ENCODE measurements at places on chromosomes 4 and X. TPM values are rescaled to one million over a fixed set of nuclear protein-coding genes. Genes with fewer than 3 reads are reported as not detected.

DNA sequence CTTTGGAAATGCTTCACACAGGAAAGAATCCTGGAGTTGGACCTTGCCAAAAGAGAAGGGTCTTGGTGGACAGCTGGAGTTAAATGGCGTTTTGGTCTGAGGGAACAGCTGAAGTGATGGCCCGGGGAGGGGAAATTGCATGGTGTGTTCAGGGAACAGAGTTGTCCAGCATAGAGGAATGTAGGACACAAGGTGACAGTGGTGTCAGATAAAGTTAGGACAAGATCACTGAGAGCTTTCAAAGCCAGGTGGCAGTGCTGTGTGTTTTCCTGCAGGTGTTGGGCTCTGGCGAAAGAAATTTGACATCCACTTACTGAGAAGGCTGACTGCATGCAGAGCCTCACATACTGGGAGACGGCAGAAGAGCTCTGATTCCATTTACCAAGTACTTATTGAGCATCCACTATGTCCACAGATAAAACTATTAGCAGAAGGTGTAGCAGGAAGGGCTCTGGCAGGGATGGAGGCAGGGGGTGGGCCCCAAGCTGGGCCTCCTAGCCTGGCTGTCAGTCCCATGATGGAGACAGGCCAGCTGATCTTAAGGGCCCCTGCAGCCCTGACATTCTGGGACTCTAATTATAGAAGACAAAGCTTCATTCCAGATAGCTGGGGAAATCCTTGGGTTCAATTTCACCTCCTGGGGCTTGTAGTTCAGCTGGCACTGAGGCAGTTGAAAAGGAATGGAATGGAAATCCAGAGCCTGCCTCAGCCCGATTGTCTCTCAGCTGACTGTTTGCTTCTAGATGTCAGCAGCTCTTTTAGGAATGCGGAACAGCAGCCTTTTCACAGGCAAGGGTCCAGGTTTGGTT lies 150.2 kb upstream of the MAMLD1 start:
- DNase-seq, result no peak
- H3K27ac ChIP-seq, result no peak overlapping the region

GRCh38 chrX:19955306-19955705 lies 35.6 kb downstream of the BCLAF3 start:
- no peak for DNase-seq
- H3K4me3 ChIP-seq, result no peak overlapping the region
- peaks cover 7% of the 10 kb centered on the region for H3K27me3 ChIP-seq
- H3K4me1 ChIP-seq, result no peaks in the 10 kb centered on the region
- no peak overlapping the region for H3K27ac ChIP-seq

DNA sequence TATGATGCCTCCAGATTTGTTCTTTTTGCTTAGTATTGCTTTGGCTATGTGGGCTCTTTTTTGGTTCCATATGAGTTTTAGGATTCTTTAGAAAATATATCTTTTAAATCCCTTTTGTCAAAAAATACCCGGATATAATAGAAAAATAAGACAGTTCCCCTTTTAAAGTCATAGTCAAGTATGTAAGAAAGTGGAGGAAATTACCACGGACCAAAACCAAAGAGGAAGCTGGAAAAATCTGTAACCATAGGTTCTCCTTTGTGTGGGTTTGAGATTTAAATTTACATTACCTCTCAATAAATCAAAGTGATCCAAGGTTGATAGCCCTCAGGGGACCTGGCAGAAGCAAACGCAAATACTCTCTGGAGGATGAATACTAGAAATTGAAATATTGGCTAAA lies 58.3 kb upstream of the PACRGL start:
- H3K27ac ChIP-seq, result no peak overlapping the region
- H3K36me3 ChIP-seq, result no peaks in the 10 kb centered on the region
- H3K4me3 ChIP-seq, result no peak overlapping the region
- DNase-seq, result no peak
- no peaks in the 10 kb centered on the region for H3K4me1 ChIP-seq

- no peaks in the 10 kb centered on the region for H3K27me3 ChIP-seq
- H3K36me3 ChIP-seq, result no peaks in the 10 kb centered on the region
- H3K4me3 ChIP-seq, result no peak overlapping the region
These were observed 301.2 kb downstream of the BMPR1B start for GRCh38 chr4:95058991-95059390.

GRCh38 chrX:74286950-74287740 lies 16.8 kb upstream of the ZCCHC13 start:
- no peak overlapping the region for H3K4me3 ChIP-seq
- H3K27me3 ChIP-seq, result no peaks in the 10 kb centered on the region
- H3K36me3 ChIP-seq, result no peaks in the 10 kb centered on the region

DNA sequence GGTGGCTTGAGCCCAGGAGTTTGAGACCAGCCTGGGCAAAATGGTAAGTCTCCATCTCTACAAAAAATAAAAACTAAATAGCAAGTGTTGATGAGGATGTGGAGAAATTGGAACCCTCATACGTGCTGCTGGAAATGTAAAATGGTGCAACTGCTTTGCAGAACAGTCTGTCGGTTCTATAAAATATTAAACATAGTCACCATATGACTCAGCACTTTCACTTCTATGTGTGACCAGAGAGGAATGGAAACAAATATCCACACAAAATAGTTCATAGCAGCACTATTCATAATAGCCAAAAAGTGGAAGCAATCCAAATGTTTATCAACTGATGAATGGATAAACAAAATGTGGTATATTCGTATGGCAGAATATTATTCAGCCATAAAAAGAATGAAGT lies 60.8 kb upstream of the FMR1 start:
- no peak overlapping the region for H3K4me3 ChIP-seq
- H3K27me3 ChIP-seq, result no peaks in the 10 kb centered on the region
- H3K4me1 ChIP-seq, result no peaks in the 10 kb centered on the region
- DNase-seq, result no peak

DNA sequence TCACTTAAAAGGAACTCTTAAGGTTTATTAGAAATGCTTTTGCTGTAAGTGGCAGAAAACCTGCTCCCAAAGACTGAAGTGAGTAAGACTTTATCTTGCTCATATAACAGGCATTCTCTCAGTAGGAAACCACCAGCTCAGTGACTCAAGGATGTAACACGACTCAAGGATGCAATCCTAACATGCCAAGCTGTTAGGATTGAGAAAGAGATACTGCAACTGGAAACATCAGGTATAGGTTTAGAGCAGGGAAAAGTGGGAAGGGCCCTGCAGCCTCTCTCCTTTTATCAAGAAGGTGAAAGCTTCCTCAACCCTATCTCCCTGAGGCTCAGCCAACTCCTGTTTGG lies 11.9 kb upstream of the SLC9A7 start:
- DNase-seq, result no peak
- H3K36me3 ChIP-seq, result no peaks in the 10 kb centered on the region
- no peak overlapping the region for H3K4me3 ChIP-seq
- H3K27me3 ChIP-seq, result peaks cover 2% of the 10 kb centered on the region

- no peaks in the 10 kb centered on the region for H3K27me3 ChIP-seq
- no peaks in the 10 kb centered on the region for H3K4me1 ChIP-seq
- no peak overlapping the region for H3K4me3 ChIP-seq
- DNase-seq, result peak; percentile 82
- H3K36me3 ChIP-seq, result no peaks in the 10 kb centered on the region
These were observed 109.3 kb upstream of the DGKK start for GRCh38 chrX:50579955-50580354.

The FGB gene
- 42.5 TPM for total RNA-seq

The HSPA4L gene
- 13.5 TPM for total RNA-seq

The GPR143 gene
- 8.2 TPM for total RNA-seq
